ENCODE measurements at places on chromosomes 7 and 10.

DNA sequence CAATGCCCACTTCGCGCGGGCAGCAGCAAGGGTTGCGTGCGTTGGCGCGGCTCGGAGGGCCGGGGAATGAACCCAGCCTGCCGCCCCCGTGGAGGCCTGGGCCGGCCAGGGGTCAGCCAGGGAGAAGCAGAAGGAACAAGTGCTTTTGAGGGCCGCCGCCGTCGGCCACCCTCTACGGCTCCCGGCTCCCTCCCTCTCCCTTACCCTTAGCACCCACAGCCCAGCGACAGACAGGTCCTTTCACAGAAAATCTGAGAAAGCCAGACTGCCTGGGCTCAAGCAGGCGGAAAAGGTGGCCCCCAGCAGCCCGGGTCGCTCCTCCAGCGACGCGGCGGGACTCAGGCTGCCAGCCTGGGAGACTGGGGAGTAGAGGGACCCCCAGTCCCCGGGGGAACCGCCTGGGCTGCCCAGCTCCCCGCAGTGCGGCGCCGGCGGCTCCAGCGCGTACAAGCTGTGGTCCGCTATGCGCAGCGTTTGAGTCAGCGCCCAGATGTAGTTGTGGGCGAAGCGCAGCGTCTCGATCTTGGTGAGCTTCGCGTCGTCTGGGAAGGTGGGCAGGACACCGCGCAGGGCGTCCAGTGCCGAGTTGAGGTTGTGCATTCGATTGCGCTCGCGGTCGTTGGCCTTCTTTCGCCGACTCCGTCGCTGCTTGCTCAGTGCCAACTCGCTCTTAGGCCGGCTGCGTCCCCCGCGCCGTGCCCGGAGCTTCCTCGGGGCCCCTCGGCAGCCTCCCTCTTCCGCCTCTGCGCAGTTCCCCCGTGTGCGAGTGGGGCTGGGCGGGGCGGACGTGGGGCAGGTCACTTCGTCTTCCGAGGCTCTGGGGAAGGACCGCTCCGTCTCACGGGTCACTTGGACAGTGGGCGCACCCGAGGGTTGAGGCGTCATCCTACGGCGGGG, 815 bp downstream of the NEUROG3 start:
- no peak for DNase-seq

- DNase-seq = peak; percentile 45
Measured at GRCh38 chr10:58477122-58477521, 35.5 kb upstream of the BICC1 start.

GRCh38 chr10:52217531-52217930, 96.5 kb upstream of the DKK1 start:
- DNase-seq = no peak

- no peak for DNase-seq
Measured at GRCh38 chr7:125592331-125592730, 662.7 kb upstream of the POT1 start.

DNA sequence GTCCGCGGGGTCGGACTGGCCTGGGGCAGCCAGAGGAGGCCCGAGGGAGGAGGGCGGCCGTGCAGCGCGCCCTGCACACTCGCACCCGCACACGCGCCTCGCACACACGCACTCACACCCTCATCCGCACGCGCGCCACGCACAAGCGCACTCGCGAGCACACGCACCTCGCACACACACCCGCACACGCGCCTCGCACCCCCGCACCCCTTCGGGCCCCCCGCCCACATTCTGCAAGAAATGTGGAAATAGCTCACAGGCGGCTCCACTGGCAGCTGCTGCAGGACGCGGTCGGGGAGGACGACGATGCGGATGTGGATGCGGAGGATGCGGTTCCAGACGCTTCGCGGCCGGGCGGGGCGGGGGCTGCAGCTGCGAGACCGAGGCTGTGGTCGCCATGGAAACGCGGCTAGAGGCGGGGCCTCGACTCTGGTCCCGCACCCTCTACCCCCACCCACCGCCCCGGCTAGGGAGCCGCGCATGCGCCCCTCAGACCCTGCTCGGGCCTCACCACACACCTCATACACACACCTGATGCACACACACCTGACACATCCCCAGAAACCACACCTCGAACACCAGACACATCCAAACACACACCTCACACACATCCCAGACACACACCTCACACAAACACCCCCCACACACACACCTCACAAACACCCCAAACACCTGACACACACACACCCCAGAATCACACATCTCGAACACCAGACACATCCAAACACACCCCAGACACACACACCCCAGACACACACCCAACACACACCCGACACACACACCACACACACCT, at the start of gene CALY:
Gene CALY (minus strand): TSS at position 320 of the 793 bp plus-strand sequence. CDS start 7,907 bp downstream, outside the sequence.
- DNase-seq = no peak

DNA sequence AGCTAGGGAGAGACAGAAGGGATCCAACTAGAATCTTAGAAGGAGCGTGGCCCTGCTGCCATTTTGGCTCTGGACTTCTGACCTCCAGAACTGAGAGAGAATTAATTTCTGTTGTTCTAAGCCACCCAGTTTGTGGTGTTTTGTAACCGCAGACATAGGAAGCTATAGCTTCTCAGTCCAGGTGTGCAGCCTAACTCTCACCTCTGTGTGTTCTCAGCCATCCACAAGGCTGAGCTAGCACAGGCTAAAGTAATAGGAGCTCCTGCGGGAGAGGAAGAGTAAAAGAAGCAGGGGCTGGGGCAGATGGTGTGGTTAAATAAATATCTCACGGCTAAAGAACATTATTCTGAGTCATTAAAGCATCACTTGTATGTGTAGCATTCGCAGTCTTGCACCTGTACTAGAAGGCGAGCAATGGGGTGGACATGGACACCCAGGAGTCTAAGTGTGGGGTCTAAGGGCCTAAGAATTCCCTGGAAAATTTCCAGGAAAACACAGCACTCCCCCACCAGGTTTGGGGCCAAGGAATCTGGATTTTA, 94.1 kb downstream of the AOAH start:
- no peak for DNase-seq

- DNase-seq = no peak
Measured at GRCh38 chr7:96211954-96212353, 109.9 kb downstream of the SLC25A13 start.

DNA sequence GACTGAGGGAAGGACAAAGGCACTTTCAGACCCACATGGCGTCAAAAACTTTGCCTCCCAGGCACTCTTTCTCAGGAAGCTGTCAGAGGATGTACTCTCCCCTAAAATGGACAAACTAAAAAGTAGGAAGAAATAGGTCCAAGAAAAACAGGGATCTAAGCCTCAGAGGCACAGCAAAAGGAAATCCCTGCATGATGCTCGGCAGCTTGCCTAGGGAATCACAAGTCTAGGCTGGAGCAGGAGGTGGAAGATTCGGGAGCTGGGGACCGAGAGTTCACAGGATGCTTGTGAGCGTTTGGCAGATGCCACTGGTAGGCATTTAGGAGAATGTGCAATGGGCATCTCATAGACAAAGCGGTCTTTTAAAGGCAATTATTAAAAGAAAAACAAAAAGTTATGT, 60.8 kb downstream of the ATXN7L1 start:
- DNase-seq = no peak

DNA sequence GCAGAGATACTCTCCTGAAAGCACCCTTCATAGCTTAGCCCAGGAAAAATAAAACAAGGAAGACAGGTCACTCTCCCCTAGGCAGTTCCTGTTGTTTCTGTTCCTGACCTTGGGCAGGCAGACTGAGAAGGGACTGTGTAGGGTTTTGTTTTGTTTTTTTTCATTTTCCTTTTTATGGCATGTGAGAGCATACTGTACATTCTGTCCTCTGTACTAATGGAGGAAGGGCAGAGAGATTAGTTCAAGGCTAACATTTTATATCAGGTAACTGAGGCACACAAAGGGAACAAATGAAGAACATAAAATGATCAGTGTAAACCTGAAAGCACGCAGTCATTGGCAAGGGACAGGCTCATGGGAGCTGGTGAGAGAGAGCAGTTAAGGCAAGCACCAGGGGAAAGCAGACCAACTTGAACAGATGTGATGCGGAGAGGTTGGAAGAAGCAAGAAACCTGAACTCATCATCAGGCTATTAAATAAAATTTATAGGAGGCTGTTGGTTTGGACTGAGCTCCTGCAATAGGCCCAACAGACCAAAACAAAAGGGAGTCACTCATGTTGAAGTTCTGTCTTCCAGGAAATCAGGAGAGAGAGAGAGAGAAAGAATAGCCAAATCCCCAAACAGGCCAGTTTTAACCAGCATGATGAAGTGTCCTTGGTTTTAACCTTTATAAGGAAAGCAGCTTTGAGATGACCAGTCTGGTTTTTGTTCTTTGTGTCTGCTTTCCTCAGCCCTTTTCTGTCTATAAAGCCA, 34.1 kb upstream of the PDCD4 start:
- no peak for DNase-seq

GRCh38 chr10:53453196-53453595, 680.6 kb upstream of the MBL2 start:
- DNase-seq = no peak

GRCh38 chr7:1580422-1581030, 10.7 kb upstream of the PSMG3 start:
- no peak for DNase-seq

DNA sequence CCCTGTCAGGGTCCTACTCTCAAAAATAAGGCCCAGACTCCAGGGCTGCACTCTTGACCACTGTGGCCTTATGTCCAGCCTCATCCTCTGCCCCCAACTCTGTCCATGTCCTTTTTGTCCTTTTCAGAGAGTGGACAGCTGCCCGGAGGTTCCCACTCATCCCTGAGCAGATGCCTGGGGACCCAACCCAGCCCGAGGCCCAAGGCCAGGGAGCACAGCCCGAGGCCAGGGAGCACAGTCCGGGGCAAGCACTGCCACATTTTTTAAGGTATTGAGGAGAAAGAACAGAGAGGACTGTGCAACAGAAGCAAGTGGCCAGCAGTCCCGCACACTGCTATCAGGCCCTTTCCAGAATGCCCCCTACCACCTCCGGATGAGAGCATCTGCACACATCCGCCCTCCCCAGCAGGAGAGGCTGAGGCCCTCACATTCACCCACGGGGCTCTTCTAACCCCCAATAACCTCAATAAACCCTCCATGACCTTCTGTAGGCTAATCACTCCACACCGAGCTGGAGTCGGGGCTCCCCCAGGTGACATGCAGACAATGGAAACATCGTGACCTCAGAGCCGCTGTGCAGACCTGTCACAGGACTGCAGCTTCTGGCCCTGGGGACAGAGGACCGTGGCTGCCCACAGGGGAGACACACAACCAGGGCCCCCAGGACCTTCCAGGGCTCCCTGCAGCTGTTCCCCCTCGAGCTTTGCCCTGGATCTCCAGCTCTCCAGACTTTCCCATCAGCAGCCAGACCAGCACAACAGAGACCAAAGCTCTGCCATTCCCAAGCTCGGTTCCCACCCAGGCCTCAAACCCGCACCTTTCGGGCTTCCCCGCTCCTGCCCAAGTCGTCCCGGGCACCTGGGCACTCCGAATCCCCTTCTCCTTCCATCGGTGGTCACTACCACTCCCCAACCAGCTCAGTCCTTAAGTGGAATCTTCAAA, 51.4 kb downstream of the CAMK2B start:
- no peak for DNase-seq

DNA sequence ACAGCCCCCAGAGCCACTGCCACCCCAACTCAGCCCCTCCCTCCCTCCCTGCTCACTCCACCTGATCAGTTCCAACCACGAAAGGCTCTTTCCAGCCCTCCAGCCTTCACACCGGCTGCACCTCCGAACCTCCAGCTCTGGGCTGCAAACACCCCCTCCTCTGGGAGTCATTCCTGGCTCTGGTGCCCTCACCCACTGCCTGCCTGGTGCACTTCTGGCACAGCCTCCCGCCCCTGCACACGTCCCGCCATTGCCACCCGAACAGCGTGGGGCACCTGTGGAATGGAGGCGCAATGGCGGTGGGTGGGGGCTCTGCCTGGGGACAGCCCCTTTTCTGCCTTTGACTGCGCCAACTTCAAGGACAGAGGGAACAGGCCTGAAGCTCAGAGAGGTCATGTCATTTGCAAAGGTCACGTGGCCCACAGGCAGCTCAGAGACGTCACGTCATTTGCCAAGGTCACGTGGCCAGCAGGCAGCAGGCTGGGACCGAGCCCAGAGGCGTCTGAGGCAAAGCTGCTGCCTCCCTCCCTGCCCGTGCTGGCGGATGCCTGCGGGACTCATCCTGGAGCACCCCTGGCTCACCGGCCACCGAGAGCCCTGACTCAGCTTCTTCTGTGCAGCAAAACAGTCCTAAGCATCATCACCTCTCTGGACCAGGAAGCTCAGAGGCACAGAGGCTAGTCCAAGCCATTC, 76.0 kb upstream of the DNAAF5 start:
- DNase-seq = peak; percentile 81

DNA sequence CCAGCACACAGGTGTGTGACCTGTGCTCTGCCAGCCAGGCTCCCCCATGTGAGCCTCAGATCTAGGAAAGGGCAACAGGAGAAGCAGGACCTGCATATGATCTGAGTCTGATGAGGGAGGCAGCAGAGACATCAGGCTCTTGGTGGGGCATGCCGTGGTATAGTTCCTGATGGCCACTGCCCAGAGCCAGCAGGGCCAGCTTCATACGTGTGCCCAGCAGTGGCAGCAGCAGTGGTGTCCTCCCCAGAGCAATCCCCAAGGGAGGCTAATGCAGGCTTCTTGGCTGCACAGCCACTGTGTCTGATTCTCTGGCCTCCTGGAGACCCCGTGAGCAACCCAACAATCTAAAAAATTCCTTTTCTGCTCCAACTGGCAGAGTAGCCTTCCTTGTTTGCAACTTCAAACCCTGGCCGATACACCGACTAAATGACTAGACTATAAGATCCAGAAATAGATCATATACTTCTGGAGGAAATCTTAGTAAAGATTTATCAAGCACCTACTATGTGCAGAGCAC, 230.6 kb upstream of the ZMIZ1 start:
- no peak for DNase-seq

DNA sequence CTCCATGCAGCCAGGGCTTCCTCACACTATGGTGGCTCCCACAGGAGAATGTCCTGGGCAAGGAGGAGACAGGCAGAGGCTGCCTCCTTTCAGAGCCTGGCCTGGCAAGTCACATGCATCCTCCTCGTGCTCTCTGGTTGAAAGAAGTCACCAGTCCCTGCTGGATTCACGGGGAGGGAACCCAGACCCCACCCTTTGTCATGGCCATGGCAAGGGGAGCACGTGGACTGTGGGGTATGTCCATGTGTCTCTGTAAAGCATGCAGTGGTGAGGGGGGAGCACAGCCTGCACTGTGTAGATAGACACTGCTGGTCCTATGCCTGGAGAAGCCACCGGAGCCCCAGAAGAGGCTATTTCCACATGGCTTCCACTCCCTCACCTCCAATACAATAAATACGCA, 225.0 kb downstream of the TCERG1L start:
- DNase-seq = no peak

GRCh38 chr10:77832238-77832637, 94.3 kb downstream of the DLG5 start:
- DNase-seq = peak; percentile 23

GRCh38 chr7:73850781-73851207, 8.5 kb upstream of the METTL27 start:
- DNase-seq = no peak

- peak; percentile 3 for DNase-seq
Measured at GRCh38 chr7:157462419-157462771, 125.6 kb downstream of the DNAJB6 start.

- peak; percentile 99 for DNase-seq
Measured at GRCh38 chr7:108569381-108570145, at the start of the genes DNAJB9 and THAP5. TSS of gene DNAJB9 (plus strand) at chr7:108569874. CDS start at chr7:108571727, 1,853 bp downstream. TSS of gene THAP5 (minus strand) at chr7:108569706. CDS start at chr7:108569569, 137 bp downstream.

Data from left ventricle myocardium inferior (tissue), 1 donor.